Uterus (tissue), 4 donors: ENCODE measurements at places on chromosomes 3 and 15.

DNA sequence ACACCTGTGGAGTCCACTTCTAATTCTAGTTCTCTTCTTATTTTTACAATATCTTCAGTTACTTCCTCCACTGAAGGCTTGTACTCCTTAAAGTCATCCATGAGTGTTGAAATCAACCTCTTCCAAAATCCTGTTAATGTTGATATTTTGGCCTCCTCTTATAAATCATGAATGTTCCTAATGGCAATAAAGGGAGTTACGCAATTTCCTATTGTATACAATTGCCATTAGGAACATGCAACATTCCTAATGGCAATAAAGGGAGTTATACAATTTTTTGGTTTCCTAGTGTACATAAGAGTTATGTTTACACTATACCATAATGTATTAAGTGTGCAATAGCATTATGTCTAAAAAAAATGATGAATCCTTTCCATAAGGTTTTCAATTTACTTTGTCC lies 9.2 kb upstream of the TIGIT start:
- DNase-seq = no peak

DNA sequence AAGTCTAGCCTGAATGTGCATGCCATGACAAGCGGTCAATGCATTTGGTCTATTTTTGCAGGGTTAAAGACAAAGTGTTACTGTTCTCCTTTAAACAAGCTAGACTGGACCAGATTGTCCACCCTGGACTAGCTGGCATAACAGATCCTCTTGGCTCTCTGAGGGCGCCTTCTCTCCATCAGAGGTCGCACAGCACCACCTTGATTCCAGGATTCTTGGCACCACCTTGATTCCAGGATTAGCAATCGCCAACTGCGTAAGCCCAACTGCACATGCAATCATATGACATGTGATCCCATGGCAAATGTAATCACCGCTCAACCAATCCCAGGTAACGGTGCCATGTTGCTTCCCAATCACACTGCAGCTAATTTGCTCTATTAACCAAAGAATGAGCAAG lies 98.6 kb downstream of the OXNAD1 start:
- DNase-seq = no peak

DNA sequence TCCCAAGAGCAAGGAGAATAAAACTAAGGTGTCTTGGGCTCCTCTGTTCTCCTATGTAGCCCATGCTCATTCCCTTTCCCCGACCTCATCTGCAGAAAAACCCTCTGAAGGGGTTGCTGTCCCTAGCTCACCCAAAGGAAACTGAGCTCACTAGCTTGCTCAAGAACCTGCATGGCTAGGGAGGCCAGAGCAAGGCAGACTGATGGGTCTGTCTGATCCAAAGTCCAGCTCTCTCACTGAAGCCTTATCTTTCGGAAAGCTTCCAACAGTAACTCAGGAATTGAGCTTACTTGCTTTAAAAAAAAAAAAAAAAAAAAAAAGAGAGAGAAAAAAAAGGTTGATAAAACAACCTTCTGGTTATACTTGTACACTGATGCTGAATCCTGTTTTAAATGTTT lies 141.4 kb upstream of the TOPAZ1 start:
- DNase-seq = no peak

DNA sequence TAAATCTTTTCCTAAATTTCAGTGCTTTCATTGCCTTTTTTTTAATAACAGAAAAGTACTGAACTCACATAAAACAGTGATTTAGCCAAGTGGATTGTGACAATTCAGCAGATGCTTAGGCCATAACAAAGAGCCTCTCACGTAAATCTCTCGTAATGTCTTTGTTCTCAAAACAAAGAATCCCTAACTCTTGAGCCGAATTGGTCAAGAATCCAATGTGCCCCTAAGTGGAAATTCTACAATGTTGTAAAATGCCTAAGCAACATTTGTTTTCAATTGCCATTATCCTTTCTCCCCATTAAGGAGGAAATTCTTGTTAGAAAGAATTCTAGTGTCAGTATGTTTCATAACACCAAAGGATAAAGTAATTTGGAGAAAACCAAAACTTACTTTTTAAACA lies 235.7 kb upstream of the THBS1 start:
- no peak for DNase-seq

GRCh38 chr3:134704556-134704955 lies 53.7 kb upstream of the KY start:
- no peak for DNase-seq

GRCh38 chr3:127717357-127718244 lies 44.8 kb downstream of the ABTB1 start:
- DNase-seq = no peak

GRCh38 chr3:74442068-74442467 lies 172.4 kb downstream of the CNTN3 start:
- no peak for DNase-seq

GRCh38 chr3:182568876-182569275 lies 224.4 kb upstream of the ATP11B start:
- DNase-seq = no peak

DNA sequence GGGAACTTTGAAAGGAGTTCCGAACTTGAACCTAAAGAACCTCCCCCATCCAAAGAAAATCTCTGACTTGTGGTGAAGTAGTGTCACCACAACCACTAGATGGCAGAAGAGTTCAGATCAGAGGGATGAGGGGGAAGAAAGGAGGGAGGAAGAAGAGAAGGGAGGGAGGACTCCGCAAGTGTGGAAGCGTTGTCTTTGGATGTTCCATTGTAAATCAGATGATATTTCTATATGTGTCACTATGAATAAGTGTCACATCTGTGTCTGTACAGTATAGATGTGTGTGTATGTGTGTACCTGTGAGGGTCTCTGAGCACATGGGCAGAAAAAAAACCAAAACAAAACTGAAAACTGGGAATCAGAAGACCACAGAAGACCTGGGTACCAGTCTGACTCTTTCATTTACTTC lies 16.9 kb downstream of the SLC24A1 start:
- no peak for DNase-seq

DNA sequence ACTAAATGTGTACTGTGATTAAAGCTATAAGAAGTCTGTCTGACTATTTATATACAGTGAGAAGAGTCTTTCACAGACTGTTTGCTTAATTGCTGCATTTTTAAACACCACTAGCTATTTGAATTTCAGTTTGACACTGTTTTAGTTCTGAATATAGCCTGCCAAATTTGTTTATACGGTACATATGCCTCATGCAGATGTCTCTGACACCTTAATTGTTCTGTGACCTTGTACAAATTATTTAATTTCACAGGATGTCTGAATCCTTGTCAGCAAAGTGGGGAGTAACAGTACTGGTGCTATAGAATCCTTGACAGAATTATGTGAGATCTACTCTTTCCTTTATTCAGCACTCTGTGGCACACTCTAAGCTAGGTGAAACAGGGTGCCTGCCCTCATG lies 125.5 kb downstream of the MBNL1 start:
- no peak for DNase-seq

- DNase-seq = no peak
Observed at GRCh38 chr3:23275814-23276213, 72.7 kb downstream of the UBE2E2 start.

GRCh38 chr15:78626381-78626995 lies 5.7 kb upstream of the CHRNA3 start:
- no peak for DNase-seq

GRCh38 chr3:188151438-188151837 lies 2.5 kb upstream of the LPP start:
- DNase-seq = no peak

- no peak for DNase-seq
Observed at GRCh38 chr3:41362638-41363559, 163.6 kb downstream of the CTNNB1 start.

- DNase-seq = no peak
Observed at GRCh38 chr3:164418414-164418813, 659.9 kb downstream of the SI start.

GRCh38 chr3:197961582-197961945 lies 1.5 kb downstream of the LMLN start:
- no peak for DNase-seq

GRCh38 chr3:164200053-164200823 lies 878.1 kb downstream of the SI start:
- no peak for DNase-seq

DNA sequence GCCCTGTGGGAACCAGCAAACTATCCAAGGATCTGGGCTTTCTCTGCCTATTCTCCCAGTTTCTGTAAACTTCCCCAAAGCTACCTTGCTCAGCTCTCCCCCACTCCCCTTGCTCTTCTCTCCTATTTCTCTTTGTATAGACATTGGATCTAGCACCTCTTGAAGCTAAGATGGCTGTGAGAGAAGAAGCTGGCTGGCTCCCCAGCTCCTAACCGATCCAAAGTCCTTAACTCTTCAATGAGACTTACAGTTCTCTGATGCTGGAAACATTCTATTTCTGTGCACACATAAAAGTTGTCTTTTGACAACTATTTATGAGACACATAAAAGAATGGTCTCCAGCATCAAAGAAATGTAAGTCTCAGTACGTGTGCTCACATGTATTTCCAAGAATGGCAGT lies 70.6 kb upstream of the C3orf80 start:
- no peak for DNase-seq

DNA sequence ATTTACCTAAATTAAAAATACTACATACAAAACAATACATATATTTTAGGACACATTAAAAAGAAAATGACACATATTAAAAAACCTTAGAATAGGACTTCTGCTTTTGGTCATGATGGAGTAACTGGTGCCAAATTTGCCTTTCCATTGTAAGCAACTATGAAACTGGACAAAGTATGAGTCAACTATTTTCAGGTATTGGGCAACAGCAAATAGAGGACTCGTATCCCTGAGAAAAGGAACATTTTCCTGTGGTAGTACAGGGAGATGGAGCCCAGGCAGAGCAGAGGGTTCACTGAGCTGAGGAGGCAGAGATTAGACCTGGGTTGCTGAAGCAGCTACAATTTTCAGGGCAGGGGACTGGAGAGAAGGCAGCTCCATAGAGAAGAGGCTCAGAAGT lies 14.7 kb downstream of the CCR1 start:
- no peak for DNase-seq

DNA sequence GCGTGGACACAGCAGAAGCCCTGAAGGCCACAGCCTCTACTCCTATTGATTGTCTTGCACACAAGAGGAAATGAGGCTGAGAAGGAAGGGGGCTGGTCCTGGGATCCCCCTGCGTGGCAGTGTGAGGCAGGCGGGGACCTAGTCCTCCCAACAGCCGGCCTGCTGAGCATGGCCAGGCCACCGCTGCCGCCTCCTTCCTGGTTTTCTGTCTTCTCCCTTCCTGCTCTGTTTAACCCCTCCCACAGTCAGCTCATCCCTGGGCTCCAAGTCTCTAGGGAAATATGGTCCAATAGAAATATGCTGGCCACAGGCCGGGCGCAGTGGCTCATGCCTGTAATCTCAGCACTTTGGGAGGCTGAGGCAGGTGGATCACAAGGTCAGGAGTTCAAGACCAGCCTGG lies 42.1 kb upstream of the HES1 start:
- no peak for DNase-seq

GRCh38 chr3:189797103-189797750 lies 166.0 kb downstream of the TP63 start:
- DNase-seq = no peak

GRCh38 chr3:50806806-50807205 lies 132.1 kb downstream of the DOCK3 start:
- DNase-seq = no peak

- DNase-seq = no peak
Observed at GRCh38 chr3:158747417-158747816, 15.2 kb upstream of the RARRES1 start.

DNA sequence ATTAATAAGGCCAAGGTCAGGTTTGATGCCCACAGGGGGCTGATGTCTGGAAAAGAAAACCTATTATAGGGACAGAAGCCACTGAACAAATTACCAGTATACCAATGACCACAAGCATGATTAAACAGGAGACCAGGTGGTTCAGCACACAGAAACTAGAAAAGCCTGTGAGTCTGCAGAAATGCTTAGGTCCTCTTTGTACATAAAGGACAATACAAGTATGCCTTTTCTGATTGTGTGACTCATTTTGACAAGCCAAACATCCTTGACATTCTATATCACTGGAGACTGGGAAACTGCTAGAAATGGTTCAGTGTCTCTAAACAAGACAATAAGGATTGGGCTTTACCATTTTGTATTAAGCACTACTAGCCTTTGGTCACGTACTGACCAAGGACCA lies 113.2 kb upstream of the MYO5C start:
- DNase-seq = no peak

GRCh38 chr15:90301707-90302300 lies 36.3 kb downstream of the NGRN start:
- DNase-seq = no peak

GRCh38 chr3:87696124-87697013 lies 362.4 kb downstream of the CGGBP1 start:
- DNase-seq = no peak

- no peak for DNase-seq
Observed at GRCh38 chr3:186096290-186096689, 12.6 kb downstream of the ETV5 start.

DNA sequence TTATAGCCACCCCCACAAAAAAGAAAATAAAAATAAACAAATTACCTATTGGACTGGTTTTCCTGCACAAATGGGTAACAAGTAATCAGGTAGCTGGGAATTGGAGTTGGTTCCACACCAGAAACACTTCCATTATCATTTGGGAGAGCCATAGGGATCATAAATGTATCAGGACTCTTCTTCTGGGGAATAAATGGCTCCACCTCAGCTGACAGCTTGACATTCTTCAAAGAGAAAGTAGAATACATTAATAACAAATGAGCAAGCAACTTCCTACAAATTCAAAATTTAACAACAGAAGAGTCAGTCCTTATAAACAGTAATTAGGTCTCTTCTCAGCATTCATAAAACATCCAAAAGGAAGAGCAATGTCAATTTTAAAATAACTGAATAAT lies 8.7 kb downstream of the SECISBP2L start:
- no peak for DNase-seq

DNA sequence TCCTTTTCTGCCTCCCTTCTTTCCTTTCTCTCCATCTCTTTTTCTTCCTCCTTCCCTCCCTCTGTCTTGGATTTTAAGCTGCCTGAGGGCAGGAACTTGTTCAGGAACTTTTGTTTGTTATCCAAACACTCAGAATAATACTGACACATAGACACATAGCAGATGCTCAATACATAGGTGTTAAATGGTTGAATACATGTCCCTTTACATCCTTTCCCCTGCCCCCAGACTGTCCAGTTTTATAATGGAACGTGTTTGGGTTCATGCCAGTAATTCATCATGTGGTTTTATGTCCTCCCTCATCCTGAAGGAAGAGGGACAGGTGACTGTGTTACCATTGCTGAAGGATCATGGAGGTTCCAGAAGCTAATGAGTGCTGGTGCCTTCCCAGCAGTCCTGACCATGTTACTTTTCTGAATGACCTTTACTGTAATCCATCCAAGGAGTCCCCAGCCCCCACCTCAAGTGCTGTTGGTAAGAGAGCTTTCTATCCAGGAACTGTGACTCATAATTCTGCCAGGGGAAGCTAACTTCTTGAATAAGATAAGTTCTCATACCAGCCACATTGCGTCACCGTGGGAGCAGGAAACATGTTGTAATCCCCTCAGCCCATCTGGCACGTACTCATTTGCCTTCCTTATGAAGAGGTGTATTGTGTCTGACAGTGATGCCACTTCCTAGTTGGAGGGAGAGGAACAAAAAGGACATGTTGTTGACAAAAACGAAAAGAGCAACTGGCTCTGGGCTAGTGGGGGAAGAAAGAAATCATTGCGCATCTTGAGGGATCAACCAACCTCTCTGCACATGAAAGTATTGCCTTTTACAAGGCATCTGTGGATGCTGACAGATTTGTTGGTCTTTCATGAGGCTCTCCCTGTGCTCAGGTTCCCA lies 52.4 kb downstream of the IL1RAP start:
- peak; percentile 67 for DNase-seq
